ENCODE measurements at places on chromosomes 1 and 21.

- no peaks in the 10 kb centered on the region for H3K27me3 ChIP-seq
- DNase-seq = no peak
- H3K27ac ChIP-seq = no peak overlapping the region
- no peak overlapping the region for H3K4me3 ChIP-seq
- peaks cover 3% of the 10 kb centered on the region for H3K4me1 ChIP-seq
- no peaks in the 10 kb centered on the region for H3K36me3 ChIP-seq
Observed at GRCh38 chr1:30725450-30726095, 2.2 kb upstream of the MATN1 start.

DNA sequence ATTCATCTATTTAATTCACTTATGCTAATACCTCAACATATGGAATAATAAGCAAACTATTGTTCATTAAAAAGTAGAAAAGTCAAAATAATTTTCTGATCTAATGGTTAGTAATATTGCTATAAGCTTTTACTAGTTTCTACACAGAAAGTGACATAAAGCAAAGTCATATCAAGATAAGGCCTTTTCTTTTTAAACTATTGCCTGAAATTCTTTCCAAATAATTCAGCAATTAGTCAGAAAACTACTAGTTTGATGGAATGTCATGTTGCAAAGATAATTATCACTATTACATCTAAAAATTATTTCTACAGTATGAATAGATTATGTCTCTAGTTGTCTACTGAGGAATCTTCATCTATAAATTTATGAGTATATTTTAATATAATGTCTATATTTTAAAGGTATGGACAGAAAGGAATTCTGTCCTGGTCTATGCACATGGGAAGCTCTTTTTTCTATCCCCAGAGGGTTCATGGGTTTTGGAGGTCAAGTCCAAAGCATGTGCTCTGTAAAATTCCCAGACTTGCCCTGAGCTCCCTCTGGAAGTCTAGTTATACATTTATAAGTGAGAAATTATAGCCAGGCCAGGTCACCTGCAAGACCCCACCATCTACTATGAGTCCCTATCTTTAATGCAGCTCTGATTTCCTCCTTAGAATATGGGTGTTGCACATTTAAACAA lies 84.6 kb upstream of the DPYD start:
- peaks cover 5% of the 10 kb centered on the region for H3K4me1 ChIP-seq
- no peaks in the 10 kb centered on the region for H3K36me3 ChIP-seq
- no peak for DNase-seq
- H3K27me3 ChIP-seq = peaks cover 5% of the 10 kb centered on the region

- H3K4me3 ChIP-seq = no peak overlapping the region
- no peak overlapping the region for H3K27ac ChIP-seq
- peaks cover 11% of the 10 kb centered on the region for H3K36me3 ChIP-seq
- DNase-seq = no peak
Observed at GRCh38 chr1:202964791-202965410, 2.2 kb downstream of the CYB5R1 start.

DNA sequence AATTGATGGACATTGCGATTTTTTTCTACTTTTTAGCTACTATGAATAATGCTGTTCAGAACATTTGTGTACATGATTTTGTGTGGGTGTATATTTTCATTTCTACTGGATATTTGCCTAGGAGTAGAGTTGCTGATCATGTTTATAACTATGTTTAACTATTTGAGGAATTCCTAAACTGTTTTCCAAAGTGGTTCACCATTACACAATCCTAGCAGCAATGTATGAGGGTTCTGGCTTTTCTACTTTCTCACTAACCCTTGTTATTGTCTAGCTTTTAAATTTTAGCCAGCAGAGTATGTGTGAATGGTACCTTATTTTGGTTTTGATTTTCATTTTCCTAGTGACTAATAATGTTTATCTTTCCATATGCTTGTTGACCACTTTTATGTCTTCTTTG lies 86.2 kb downstream of the ATG4C start:
- peaks cover 8% of the 10 kb centered on the region for H3K27me3 ChIP-seq
- DNase-seq = no peak
- no peak overlapping the region for H3K4me3 ChIP-seq
- no peaks in the 10 kb centered on the region for H3K4me1 ChIP-seq

GRCh38 chr1:174953285-174954072 lies 46.3 kb upstream of the CACYBP start:
- H3K27ac ChIP-seq = no peak overlapping the region
- peaks cover 27% of the 10 kb centered on the region for H3K4me1 ChIP-seq
- DNase-seq = no peak
- H3K36me3 ChIP-seq = peaks cover 8% of the 10 kb centered on the region
- H3K4me3 ChIP-seq = no peak overlapping the region

DNA sequence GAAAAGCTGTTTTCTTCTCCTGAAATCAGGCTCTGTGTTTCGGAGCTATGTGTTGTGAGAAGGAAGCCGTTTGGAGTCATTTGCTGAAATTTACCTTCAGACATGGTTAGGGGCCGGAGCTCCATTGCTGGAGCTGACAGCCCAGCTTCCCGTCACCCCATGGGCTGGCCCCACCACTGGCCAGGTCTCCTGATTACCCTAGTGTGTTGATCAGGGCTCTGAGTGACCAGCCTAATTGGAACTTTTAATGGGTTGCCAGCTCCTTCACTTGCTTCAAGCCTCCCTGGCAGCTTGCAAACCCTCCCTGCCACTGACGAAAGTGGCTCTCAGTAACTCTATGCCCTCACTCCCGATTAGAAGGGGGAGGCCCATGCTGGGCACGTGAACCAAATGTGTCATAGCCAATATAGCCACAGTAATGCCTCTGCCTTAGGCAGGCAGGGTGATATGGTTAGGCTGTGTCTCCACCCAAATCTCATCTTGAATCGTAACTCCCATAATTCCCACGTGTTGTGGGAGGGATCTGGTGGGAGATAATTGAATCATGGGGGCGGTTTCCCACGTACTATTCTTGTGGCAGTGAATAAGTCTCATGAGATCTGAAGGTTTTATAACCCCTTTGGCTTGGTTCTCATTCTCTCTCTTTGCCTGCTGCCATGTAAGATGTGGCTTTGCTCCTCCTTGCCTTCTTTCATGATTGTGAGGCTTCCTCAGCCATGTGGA lies 224.1 kb downstream of the TRABD2B start:
- no peak overlapping the region for H3K27ac ChIP-seq
- DNase-seq = no peak
- H3K4me3 ChIP-seq = no peak overlapping the region
- no peaks in the 10 kb centered on the region for H3K36me3 ChIP-seq
- H3K27me3 ChIP-seq = peaks cover 9% of the 10 kb centered on the region
- no peaks in the 10 kb centered on the region for H3K4me1 ChIP-seq

- DNase-seq = no peak
- H3K4me3 ChIP-seq = no peak overlapping the region
- H3K36me3 ChIP-seq = no peaks in the 10 kb centered on the region
- H3K4me1 ChIP-seq = no peaks in the 10 kb centered on the region
- peaks cover 9% of the 10 kb centered on the region for H3K27me3 ChIP-seq
- no peak overlapping the region for H3K27ac ChIP-seq
Observed at GRCh38 chr1:85374160-85374559, 90.8 kb downstream of the DDAH1 start.

DNA sequence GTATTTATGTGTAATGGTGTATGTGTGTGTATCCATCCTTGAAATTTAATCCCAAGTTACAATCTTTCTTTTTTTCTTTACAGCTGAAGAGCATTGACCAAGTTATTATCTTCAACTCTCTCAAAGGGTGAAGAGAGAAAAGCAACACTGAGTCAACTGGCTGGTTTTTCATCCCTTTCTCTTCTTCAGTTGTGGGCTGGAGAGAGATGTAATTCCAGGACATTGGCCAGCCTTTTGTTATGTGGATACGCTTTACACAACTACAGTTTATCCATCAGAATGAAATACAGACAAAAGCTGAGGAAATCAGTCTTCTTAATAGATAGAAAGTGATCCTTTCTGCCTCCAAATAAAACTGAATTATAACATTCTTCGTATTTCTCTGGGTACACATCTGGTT lies 357.0 kb upstream of the NCAM2 start:
- H3K27ac ChIP-seq = no peak overlapping the region
- no peaks in the 10 kb centered on the region for H3K36me3 ChIP-seq
- no peaks in the 10 kb centered on the region for H3K27me3 ChIP-seq
- H3K4me3 ChIP-seq = no peak overlapping the region
- no peak for DNase-seq

DNA sequence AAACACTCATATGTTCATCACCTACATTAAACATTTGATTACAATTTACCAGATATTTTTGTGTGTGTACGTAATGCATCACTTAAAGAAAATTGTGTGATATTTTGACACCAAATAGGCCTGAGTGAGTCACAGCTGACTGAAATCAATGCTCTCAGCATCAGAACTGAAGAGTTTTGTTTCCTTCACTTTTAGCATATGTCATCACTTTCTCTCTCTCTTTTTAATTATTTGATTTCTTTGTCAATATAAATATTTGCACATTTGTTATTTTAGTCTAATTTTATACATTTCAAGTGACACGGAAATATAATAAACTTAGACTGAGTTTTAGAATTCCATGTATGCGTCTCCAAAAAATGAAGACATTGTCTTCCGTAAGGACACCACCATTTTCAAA lies 545.3 kb downstream of the PTPRC start:
- H3K27ac ChIP-seq = no peak overlapping the region
- no peaks in the 10 kb centered on the region for H3K36me3 ChIP-seq
- H3K4me3 ChIP-seq = no peak overlapping the region
- no peak for DNase-seq

DNA sequence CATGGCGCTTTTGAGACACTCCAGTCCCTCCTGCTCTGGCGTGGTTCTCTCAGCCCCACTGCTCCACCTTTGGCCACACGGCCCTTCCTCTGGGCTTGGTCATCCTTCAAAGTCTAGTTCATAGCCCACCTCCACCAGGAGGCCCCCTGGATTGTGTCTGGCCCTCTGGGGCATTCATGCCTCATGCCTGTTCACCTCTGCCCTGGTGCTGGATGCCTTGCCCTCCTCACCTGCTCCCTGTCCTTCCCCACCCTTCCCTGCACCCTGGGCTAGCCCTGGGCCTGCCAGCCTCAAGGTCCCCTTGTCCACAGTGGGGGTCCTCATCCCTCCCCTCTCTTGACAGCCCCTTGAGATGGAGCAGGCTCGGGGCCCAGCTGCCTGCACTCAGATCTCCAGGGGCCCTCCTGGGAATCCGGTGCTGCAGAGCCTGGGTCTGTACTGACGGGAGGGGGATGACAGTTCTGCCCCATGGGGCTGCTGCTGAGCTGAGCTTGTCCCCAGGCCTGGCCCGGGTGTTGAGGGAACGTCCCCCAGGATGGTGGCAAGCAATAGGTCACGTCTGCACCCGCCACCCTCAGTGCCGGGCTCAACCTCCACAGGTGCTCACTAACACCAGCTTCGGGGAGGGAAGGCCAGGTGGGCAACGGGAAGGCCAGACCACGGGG lies 18.4 kb downstream of the PRXL2B start:
- H3K4me1 ChIP-seq = no peaks in the 10 kb centered on the region
- H3K36me3 ChIP-seq = no peaks in the 10 kb centered on the region
- DNase-seq = no peak
- H3K27me3 ChIP-seq = peaks cover 12% of the 10 kb centered on the region
- H3K27ac ChIP-seq = no peak overlapping the region

- DNase-seq = no peak
- no peak overlapping the region for H3K4me3 ChIP-seq
- no peak overlapping the region for H3K27ac ChIP-seq
- peaks cover 9% of the 10 kb centered on the region for H3K36me3 ChIP-seq
- no peaks in the 10 kb centered on the region for H3K27me3 ChIP-seq
Observed at GRCh38 chr21:14740692-14741091, 194.6 kb upstream of the SAMSN1 start.

- H3K4me1 ChIP-seq = peaks cover 6% of the 10 kb centered on the region
- no peak overlapping the region for H3K4me3 ChIP-seq
- no peaks in the 10 kb centered on the region for H3K36me3 ChIP-seq
- H3K27me3 ChIP-seq = peaks cover 19% of the 10 kb centered on the region
Observed at GRCh38 chr1:208192995-208193394, 51.2 kb downstream of the PLXNA2 start.

- no peak overlapping the region for H3K27ac ChIP-seq
- no peak overlapping the region for H3K4me3 ChIP-seq
- H3K36me3 ChIP-seq = peaks cover 11% of the 10 kb centered on the region
- no peak for DNase-seq
- peaks cover 23% of the 10 kb centered on the region for H3K4me1 ChIP-seq
Observed at GRCh38 chr1:193568512-193568911, 382.1 kb upstream of the B3GALT2 start.

- H3K4me3 ChIP-seq = no peak overlapping the region
- no peaks in the 10 kb centered on the region for H3K27me3 ChIP-seq
- DNase-seq = no peak
- no peaks in the 10 kb centered on the region for H3K36me3 ChIP-seq
- H3K27ac ChIP-seq = no peak overlapping the region
Observed at GRCh38 chr21:41868062-41868710, 11.0 kb downstream of the PRDM15 start.

DNA sequence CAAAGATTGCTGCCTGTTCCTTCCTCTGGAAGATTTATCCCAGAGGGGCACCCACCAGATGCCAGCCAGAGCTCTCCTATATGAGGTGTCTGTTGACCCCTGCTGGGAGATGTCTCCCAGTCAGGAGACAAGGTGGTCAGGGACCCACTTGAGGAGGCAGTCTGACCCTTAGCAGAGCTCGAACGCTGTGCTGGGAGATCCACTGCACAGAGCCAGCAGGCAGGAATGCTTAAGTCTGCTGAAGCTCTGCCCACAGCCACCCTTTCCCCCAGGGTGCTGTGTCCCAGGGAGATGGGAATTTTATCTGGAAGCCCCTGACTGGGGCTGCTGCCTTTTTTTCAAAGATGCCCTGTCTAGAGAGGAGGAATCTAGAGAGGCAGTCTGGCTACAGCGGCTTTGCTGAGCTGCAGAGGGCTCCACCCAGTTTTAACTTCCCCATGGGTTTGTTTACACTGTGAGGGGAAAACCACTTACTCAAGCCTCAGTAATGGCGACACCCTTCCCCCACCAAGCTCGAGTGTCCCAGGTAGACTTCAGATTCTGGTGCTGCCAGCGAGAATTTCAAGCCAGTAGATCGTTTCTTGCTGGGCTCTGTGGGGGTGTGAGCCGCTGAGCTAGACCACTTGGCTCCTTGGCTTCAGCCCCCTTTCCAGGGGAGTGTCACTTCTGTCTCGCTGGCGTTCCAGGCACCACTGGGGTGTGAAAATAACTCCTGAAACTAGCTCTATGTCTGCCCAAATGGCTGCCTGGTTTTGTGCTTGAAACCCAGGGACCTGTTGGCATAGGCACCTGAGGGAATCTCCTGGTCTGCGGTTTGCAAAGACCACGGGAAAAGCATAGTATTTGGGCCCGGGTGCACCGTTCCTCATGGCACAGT lies 51.1 kb upstream of the PDC start:
- no peak overlapping the region for H3K27ac ChIP-seq
- peak; percentile 32 for DNase-seq
- H3K4me1 ChIP-seq = peaks cover 12% of the 10 kb centered on the region
- H3K36me3 ChIP-seq = no peaks in the 10 kb centered on the region
- peaks cover 3% of the 10 kb centered on the region for H3K27me3 ChIP-seq

GRCh38 chr1:67552336-67552759 lies 122.1 kb upstream of the SERBP1 start:
- no peaks in the 10 kb centered on the region for H3K36me3 ChIP-seq
- H3K4me3 ChIP-seq = no peak overlapping the region
- H3K27ac ChIP-seq = no peak overlapping the region
- DNase-seq = no peak
- H3K4me1 ChIP-seq = no peaks in the 10 kb centered on the region
- H3K27me3 ChIP-seq = peaks cover 23% of the 10 kb centered on the region

GRCh38 chr21:34545079-34545884 lies 33.3 kb upstream of the KCNE1 start:
- H3K4me1 ChIP-seq = peaks cover 6% of the 10 kb centered on the region
- no peak for DNase-seq
- no peaks in the 10 kb centered on the region for H3K27me3 ChIP-seq
- H3K36me3 ChIP-seq = no peaks in the 10 kb centered on the region
- H3K27ac ChIP-seq = no peak overlapping the region
- H3K4me3 ChIP-seq = no peak overlapping the region

- H3K27ac ChIP-seq = peak overlapping the region; percentile 43
- peaks cover 24% of the 10 kb centered on the region for H3K4me1 ChIP-seq
- H3K36me3 ChIP-seq = no peaks in the 10 kb centered on the region
- no peak overlapping the region for H3K4me3 ChIP-seq
Observed at GRCh38 chr1:168422203-168422847, 121.5 kb downstream of the XCL2 start.

Measured in activated naive CD4-positive, alpha-beta T cell treated with anti-CD3 and anti-CD28 coated beads, Interleukin-2, amount 10 ng/mL, durations not matched to agents 7 days and 5 days (primary cell).